ENCODE measurements at places on chromosomes 5 and 9.

DNA sequence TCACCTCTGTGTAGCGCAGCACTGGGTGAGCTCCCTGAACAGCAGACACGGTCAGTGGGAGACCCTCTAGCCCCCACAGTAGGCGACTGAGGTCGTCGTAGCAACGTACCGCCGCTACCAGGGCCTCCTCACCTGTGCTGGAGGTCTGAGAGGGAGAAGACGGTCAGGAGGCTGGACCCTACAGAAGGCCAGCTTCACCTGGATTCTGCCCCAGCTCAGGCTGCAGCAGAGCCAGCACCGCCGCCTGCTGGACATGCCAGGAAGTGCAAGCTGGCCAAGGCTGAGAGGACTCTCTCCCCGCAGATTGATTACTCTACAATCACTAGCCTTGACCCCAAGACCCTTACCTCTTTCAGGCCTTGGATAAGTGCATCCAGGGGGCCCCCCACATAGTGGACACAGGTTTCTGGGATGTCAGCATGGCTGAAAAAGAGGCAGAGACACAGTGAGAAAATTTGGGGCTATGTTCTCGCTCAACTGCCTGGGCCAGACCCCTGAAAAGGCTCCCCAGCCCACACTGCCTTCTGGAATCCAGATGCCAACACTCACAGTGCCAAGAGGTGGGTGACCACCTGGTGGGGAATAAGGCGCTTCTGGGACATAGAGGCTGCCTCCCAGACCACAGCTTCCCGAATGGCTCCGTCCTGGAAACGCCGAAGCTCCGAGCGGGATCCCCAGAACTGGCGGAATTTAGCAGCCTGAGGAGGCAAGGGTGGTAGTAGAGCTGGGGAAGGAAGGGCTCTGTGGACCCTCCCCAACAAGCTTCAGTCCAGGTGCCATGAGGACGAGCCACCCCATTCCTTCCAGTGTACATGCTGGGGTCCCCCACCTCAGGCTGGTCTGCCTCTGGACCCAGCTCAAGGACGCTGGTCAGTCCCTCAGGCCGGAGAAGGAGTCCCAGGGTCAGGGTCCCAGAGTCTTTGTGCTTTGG, 6.9 kb downstream of the NOL6 start:
- no peak overlapping the region for H3K4me3 ChIP-seq
- no peak overlapping the region for H3K27ac ChIP-seq
- peak; percentile 67 for DNase-seq
- no peaks in the 10 kb centered on the region for H3K27me3 ChIP-seq
- H3K4me1 ChIP-seq, result peaks cover under 1% of the 10 kb centered on the region

DNA sequence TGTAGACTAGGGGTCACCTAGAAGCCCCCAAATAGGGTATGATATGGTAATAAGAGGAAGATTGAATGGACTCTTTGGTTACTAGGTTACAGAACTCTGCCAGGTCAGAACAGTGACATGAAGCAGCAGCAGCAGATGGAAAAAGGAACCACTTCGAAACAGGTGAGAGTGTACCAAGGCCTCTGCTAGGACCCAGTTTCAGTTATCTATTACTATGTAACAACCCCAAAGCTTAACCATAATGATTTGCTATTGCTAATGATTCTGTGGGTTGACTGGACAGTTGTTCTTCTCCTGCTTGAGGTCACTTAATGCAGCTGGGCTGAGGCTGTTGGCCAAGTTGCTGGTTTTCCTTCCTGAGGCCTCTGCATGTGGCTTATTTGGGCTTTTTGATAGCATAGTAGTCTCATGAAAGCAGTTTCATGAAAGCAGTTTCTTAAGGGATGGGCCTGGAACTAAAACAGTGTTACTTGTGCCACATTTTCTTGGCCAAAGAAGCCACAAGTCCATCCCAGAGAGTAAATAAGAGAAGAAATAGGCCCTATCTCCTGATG, 17.6 kb downstream of the C9orf43 start:
- no peak overlapping the region for H3K4me3 ChIP-seq
- no peak overlapping the region for H3K27ac ChIP-seq
- H3K27me3 ChIP-seq, result no peaks in the 10 kb centered on the region

DNA sequence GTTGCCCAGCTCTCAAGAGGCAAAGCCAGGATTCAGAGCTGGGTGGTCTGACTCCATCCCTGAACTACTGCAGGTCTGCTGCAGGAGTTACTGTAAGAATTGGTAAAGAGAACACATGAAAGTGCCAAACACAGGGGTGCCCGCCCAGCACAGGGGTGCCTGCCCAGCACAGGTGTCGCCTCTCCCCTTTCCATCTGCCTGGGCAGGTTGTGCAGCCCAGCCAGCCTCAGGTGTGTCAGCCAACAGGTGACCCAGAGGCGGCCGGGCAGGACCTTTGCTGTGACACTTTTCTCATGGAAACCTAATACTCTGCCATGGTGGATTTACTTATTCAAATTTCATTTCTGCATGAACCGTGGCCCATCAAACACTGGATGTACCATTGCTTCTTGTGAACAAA, 289.7 kb upstream of the IRX4 start:
- H3K27ac ChIP-seq, result no peak overlapping the region
- H3K27me3 ChIP-seq, result no peaks in the 10 kb centered on the region
- H3K36me3 ChIP-seq, result no peaks in the 10 kb centered on the region

- no peaks in the 10 kb centered on the region for H3K36me3 ChIP-seq
- no peaks in the 10 kb centered on the region for H3K27me3 ChIP-seq
- DNase-seq, result no peak
- H3K4me3 ChIP-seq, result peak within 1 kb of the TSS; percentile 10
Measured at GRCh38 chr9:84669288-84670137, at the start of gene NTRK2. TSS of gene NTRK2 (plus strand) at chr9:84669729. CDS start at chr9:84670749, 1,020 bp downstream.

DNA sequence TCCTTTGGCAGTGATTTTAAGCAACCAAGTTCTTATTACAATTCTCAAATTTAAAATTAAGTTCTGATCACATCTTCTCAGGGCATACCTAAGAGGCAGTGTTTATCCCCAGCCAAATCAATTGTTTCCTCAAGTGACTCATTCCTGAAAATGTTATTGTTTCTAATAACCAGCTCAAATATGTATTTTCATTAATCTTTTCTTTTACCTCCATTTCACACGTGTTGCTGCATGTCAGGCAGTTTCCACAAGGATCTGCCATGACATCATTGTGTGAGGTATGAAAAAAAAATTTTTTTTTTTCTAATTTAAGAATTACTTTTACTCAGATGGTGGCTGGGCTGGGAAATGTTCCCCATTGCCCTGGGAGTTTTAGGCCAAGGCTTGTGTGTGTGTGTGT, 113.0 kb upstream of the NTRK2 start:
- H3K27me3 ChIP-seq, result no peaks in the 10 kb centered on the region
- no peaks in the 10 kb centered on the region for H3K4me1 ChIP-seq
- no peak overlapping the region for H3K27ac ChIP-seq
- H3K36me3 ChIP-seq, result no peaks in the 10 kb centered on the region
- H3K4me3 ChIP-seq, result no peak overlapping the region
- DNase-seq, result no peak

- H3K4me1 ChIP-seq, result no peaks in the 10 kb centered on the region
- no peak for DNase-seq
- no peak overlapping the region for H3K4me3 ChIP-seq
- no peaks in the 10 kb centered on the region for H3K27me3 ChIP-seq
Measured at GRCh38 chr9:112218908-112219307, 43.8 kb upstream of the SUSD1 start.

- H3K27me3 ChIP-seq, result no peaks in the 10 kb centered on the region
- no peaks in the 10 kb centered on the region for H3K4me1 ChIP-seq
- H3K36me3 ChIP-seq, result no peaks in the 10 kb centered on the region
- H3K27ac ChIP-seq, result no peak overlapping the region
Measured at GRCh38 chr9:31736581-31737179, 647.8 kb upstream of the ACO1 start.

DNA sequence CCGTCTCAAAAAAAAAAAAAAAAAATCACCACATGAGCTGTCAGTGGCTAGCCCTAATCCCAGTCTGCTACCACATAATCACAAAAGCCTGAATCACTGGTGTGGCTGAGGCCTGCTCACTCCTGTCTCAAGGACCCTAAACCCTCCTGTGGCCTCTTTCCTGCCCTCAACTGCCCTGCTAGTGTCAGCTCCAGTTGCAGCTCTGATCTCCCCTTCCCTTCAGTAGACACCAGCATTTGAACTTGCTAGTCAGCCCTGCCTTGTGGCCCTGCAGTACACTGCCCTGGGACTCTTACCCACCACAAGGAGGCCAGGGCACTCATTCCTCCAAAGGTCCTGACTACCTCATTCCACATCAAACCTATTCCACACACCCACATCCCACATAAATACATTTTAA, 9.5 kb upstream of the P4HA2 start:
- H3K27me3 ChIP-seq, result no peaks in the 10 kb centered on the region
- no peaks in the 10 kb centered on the region for H3K4me1 ChIP-seq
- H3K36me3 ChIP-seq, result no peaks in the 10 kb centered on the region
- H3K4me3 ChIP-seq, result no peak overlapping the region
- no peak overlapping the region for H3K27ac ChIP-seq

GRCh38 chr5:96297867-96298266, 135.2 kb downstream of the PCSK1 start:
- H3K4me1 ChIP-seq, result no peaks in the 10 kb centered on the region
- peaks cover 1% of the 10 kb centered on the region for H3K36me3 ChIP-seq
- no peak overlapping the region for H3K27ac ChIP-seq
- H3K27me3 ChIP-seq, result no peaks in the 10 kb centered on the region
- no peak overlapping the region for H3K4me3 ChIP-seq
- peak; percentile 24 for DNase-seq

DNA sequence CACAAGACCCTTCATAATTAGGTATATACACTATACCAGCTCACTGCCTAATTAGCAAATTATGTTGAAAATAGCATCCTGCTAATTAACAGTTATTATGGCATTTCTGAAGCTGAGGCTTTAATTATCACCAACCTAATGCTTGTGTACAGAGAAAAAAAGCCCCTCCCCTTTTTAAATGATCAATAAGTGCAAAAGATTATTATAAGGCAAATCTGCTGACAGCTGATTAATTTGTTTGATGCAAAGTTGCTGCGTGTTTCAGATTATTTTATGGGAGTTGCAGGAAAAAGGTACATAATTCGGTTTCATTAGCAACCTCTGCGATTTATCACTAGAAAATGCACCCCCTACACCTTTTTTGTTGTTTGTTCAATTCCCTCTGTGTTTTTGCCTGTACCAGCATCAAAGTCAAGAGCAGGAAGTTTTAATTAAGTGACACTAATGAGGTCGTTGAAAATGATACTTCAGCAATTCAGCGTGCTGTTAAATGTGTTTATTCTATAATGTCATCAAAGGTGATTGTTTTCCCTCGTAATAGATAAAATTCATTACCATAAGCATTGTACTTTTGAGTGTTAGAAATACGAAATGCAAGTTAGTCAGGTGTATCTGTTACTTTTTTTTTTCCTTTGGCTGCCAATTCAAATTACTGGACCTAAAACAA, 170.0 kb downstream of the EBF1 start:
- H3K36me3 ChIP-seq, result no peaks in the 10 kb centered on the region
- H3K4me3 ChIP-seq, result no peak overlapping the region
- DNase-seq, result no peak
- no peaks in the 10 kb centered on the region for H3K4me1 ChIP-seq
- no peaks in the 10 kb centered on the region for H3K27me3 ChIP-seq

DNA sequence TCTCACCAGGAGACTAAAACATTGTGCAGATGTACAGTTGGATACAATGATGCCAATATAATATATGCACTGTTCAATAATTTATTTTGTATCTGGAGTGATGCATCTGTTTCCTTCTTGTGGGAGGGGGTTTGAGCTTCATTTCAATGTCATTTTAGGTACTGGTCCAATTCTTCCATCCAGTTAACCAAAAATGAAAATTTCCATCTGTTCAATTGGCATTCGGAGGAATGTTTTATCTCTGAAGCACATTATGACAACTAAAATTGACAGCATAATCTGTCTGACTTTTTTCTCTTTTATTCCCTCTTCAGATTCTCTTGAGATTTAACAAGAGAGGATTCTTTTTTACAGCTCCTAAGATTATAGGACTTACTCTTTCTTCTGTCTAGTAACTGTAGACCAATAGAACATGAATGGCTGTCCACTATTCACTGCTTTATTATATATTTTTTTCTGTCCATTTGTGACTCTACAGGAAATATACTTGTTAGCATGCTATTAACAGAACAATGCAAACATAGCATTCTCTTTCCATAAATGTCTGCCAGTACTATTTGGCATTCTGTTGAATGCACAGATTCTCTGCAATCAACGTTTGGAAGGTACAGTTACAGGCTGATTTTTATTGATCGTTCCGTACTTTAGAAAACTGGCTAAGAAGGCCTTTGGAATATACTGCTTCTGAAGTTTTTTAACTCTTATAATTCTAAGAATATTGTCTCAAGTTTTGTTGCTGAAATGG, 57.8 kb downstream of the NDUFAF2 start:
- no peak overlapping the region for H3K4me3 ChIP-seq
- no peak overlapping the region for H3K27ac ChIP-seq
- H3K4me1 ChIP-seq, result 0 out of 2 replicates have a peak, but pooled peaks cover 6% of the 10 kb centered on the region
- H3K36me3 ChIP-seq, result no peaks in the 10 kb centered on the region

GRCh38 chr9:76001459-76001858, 111.0 kb downstream of the PCSK5 start:
- no peaks in the 10 kb centered on the region for H3K27me3 ChIP-seq
- H3K27ac ChIP-seq, result no peak overlapping the region
- H3K4me3 ChIP-seq, result no peak overlapping the region
- H3K36me3 ChIP-seq, result no peaks in the 10 kb centered on the region

DNA sequence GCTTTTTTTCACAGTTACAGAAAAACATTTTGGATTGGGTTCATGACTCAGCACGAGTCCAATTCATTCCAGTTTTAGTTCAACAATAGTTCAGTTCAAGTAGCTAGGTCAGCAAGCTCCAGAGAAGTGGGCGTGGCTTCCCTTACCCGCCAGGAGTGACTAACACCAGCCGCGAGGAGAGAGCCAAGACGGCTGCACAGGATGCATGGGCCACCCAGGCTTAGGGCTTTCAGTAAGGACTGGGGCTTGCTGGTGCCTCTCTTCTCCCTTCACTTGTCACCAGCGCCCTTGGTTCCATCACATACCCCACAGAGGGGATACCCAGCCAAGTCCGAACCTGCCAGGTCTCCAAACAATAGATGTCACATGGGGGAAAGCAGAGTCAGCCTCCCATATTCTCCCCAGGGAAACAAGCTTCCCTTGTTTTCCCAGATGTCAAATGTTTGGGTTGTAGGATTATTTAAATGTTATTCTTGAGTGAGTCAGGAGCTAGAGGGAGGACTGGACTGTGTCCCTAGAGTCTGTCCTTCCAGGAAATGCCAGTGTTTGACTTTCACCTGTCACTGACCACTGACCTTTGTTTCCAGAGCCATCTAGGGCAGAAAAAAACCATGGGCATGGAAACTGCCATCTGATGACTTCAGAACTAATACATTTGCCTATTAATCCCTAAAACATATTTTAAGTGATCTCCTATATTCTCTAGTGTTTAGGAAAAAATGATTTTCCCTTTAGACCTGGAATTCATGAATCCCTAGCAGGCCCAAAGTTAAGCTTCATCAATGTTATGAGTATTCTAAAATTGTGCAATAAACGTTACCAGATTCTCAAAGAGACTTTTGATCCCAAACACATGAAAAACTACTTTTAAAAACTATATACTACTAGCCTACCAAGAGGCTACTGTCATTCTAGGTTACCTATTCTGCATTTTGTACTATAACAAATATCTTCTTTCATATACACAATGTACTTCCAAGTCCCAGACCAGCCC, 51.9 kb downstream of the NIPAL4 start:
- H3K27me3 ChIP-seq, result no peaks in the 10 kb centered on the region
- H3K27ac ChIP-seq, result no peak overlapping the region
- H3K4me3 ChIP-seq, result no peak overlapping the region
- no peaks in the 10 kb centered on the region for H3K36me3 ChIP-seq

Data from Caco-2 (cell line).